ENCODE measurements at places on chromosomes 3 and 15.

- DNase-seq: no peak
Measured at GRCh38 chr3:123353227-123353849, 95.6 kb downstream of the ADCY5 start.

- DNase-seq: peak; percentile 51
Measured at GRCh38 chr3:196219194-196219969, 3.0 kb downstream of the SLC51A start.

DNA sequence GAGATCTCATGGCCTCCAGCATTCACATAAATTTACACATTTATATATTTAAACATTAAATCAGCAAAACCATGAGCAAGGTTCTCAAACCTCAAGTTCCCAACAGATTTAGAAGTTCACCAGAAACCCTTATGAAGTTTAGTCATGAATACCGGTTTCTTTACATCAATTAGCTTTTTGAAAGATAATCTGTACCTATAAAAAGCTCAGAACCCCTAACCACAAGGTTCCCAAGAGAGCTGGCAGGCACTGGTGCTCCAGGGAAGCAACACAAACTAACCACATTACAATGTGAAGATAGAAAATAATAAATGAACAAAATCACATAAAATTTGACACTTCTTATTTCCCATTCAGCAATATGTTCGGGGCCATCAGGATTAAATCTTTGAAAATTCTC, 150.9 kb downstream of the FBN1 start:
- no peak for DNase-seq

DNA sequence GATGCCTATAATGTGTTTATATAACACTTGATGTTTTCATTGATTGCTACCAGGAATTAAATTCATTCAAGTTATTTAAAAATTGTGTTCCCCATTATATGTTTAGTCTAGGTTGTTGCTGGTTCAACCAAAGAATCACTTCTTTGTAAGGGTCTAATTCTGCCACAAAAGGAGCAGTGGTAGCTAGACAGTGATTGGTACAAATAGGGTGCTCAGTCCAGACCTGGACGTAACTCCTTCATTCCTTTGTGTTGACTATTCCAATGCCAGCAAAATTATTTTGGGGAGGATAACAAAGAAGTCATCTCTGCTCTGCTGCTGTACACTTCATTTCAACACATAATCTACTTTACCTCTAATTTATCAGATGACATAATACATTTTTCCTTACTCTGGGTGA, 1.2 kb downstream of the CHMP2B start:
- DNase-seq: no peak

DNA sequence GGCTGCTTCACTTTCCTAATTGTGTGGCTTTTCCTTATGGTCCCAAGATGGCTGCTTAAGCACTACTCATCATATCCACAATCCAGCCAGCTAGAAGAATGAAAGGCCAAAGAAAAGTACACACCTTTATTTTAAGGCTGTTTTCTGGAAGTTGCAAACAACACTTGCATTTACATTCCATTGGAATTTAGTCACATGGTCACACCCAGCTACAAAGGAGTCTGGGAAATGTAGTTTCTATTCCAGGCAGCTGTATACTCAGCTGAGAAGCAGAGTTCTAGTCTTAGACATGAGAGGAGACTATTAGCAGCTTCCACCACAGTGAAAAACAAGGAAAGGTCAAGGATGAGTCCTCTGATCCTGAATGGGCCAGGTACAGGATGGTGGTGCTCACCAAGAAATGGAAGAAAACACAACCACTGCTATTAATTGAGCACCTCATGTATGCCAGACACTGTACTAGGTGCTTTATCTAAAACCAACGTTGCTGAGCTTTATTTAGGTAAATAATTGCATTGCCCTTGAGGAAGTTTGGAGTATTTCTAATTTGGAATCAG, 28.0 kb upstream of the ATG7 start:
- DNase-seq: no peak

- no peak for DNase-seq
Measured at GRCh38 chr15:43244092-43244491, 22.6 kb downstream of the TGM5 start.

DNA sequence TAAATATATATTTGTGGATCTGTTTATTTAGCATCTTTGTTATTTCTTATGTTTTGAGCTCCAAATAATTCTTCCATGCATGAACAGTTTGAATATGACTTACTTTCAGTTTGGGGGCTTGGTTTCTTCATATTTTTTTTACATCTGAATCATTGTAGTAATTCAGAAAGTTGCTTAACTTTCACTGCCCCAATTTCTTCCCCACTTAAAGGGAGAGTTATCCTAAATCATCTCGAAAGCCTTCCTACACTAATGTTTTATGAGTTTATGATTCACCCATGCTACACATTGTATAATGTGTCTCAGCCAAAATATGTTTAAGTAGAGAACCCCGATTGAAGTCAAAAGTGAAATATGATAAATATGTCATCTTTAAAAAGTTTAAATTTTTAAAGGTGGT, 47.8 kb downstream of the SPRED1 start:
- no peak for DNase-seq

- no peak for DNase-seq
Measured at GRCh38 chr3:25621087-25621486, 43.6 kb downstream of the TOP2B start.

DNA sequence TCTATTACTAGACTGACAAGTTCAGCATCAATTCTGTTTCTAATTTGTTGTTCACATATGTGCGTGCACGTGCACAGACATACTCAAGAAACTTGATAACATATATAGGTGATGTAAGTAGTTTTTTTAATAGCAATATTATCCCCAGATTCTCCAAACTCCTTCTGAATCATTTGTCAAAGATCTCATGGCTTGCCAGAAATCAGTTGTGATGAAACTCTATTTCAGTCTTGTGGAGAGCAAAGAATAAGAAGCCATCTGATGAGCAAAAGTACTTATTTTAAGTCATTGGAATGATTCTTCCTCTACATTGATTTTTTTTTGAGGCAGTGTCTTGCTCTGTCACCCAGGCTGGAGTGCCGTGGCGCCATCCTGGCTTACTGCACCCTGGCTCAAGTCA, 167.0 kb upstream of the TBL1XR1 start:
- DNase-seq: no peak

DNA sequence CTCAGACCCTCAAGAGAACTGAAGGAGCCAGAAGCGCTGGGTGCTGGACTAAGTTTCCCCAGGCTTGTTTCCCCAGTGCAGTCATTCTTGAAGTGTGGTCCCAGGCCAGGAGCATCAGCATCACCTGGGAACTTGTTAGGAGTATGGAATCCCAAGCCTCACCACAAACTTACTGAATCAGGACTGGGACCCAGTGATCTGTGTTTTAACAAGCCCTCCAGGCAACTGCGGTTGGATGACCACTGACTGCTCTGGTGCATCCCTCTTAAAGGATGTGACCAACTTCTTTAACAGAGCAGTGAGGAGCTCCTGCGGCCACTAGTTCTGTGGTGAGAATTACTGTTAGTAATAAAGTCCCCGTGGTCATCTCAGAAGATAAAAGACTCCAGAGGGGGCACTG, 62.4 kb upstream of the DAZL start:
- DNase-seq: no peak

All from stimulated activated CD4-positive, alpha-beta T cell treated with anti-CD3 and anti-CD28 coated beads, Interleukin-4, amount 100 ng/mL, for 1 hour (primary cell).